ENCODE measurements at places on chromosomes 7 and 10. TPM values are rescaled to one million over a fixed set of nuclear protein-coding genes. Genes with fewer than 3 reads are reported as not detected.

The MYH16 gene
- not detected for total RNA-seq

The CTAGE4 gene
- total RNA-seq: 0.12 TPM

The LRIT1 gene
- not detected for total RNA-seq

The RNF148 gene
- total RNA-seq: 0.25 TPM

The SH2B2 gene
- 3.3 TPM for total RNA-seq

The HOXA13 gene
- 2.7 TPM for total RNA-seq

The STEAP1B gene
- total RNA-seq: 5.4 TPM

The DENND11 gene
- total RNA-seq: 9.2 TPM

The NMT2 gene
- 16.9 TPM for total RNA-seq

The OR13A1 gene
- total RNA-seq: not detected
